Natural killer cell (primary cell): ENCODE measurements at places on chromosomes 3 and 15.

GRCh38 chr15:64324165-64324877 is 31.7 kb downstream of the CSNK1G1 start:
- DNase-seq: no peak
- H3K4me1 ChIP-seq: no peaks in the 10 kb centered on the region
- no peak overlapping the region for H3K27ac ChIP-seq
- no peak overlapping the region for H3K4me3 ChIP-seq

- H3K4me1 ChIP-seq: no peaks in the 10 kb centered on the region
- no peak overlapping the region for H3K27ac ChIP-seq
- H3K27me3 ChIP-seq: no peaks in the 10 kb centered on the region
- H3K4me3 ChIP-seq: no peak overlapping the region
- no peaks in the 10 kb centered on the region for H3K36me3 ChIP-seq
These were observed 3.6 kb upstream of the CLDN16 start for GRCh38 chr3:190384309-190384756.

DNA sequence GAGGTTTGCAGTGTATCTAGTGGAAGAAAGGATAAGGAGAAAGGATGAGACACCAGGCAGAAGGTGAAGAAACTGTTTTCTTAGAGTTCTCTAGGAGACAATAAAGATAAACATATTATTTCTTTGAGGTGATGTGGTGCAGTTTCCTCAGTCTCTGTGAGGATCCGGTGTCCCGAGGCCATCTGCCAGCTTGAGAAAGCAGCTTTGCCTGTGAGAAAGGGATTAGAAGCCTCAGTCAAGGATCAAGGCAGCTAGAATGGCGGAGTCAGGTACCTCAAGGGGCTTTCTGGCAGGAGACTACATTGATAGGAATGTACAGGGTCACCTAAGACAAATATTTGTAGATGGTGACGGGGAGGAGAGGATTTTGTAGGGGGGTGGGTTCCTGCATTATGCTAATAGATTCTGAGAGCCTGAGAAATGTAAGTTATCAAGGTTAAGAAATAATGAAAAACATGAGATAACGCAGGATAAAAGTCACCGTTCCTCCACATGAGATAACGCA is 103.9 kb upstream of the MB21D2 start:
- H3K27me3 ChIP-seq: no peaks in the 10 kb centered on the region
- no peaks in the 10 kb centered on the region for H3K4me1 ChIP-seq
- no peak for DNase-seq
- H3K27ac ChIP-seq: no peak overlapping the region
- no peak overlapping the region for H3K4me3 ChIP-seq

DNA sequence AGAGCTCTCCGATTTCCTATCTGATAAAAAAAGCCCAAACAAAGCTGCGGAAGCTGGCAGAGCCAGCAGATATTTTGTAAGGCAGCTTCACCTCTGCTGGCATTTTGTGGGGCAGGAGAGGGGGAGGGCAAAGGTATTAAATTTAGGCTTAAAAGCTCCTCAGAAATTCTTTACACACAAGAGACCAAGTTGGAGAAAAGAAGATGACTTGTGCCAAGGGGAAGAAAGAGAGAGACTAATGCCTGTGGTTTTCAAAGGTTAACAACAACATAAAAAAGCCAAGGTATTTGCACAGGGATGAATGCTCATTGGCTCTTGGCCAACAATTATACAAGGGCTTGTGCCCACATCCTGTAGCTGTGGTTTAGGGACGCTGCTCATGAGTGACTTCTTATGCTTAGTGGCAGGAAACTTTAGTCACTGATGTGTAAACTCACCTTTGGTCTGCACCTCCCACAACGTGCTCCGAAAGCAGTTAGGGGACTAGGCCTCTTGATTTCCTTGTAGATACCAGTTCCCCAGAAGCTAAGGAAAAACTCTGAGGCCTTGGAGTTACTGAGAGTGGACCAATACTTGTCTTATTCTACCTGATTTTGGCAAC is 152.9 kb downstream of the TPRG1 start:
- peaks cover 18% of the 10 kb centered on the region for H3K4me1 ChIP-seq
- no peaks in the 10 kb centered on the region for H3K27me3 ChIP-seq
- H3K27ac ChIP-seq: peak overlapping the region; percentile 39
- no peak overlapping the region for H3K4me3 ChIP-seq

GRCh38 chr3:45608885-45609284 is 14.3 kb downstream of the LIMD1 start:
- peaks cover 22% of the 10 kb centered on the region for H3K36me3 ChIP-seq
- H3K27ac ChIP-seq: no peak overlapping the region
- H3K27me3 ChIP-seq: no peaks in the 10 kb centered on the region
- H3K4me1 ChIP-seq: peaks cover 12% of the 10 kb centered on the region

- no peaks in the 10 kb centered on the region for H3K27me3 ChIP-seq
- DNase-seq: no peak
- peaks cover 2% of the 10 kb centered on the region for H3K36me3 ChIP-seq
These were observed 231.0 kb downstream of the ITPR1 start for GRCh38 chr3:4724051-4724629.

DNA sequence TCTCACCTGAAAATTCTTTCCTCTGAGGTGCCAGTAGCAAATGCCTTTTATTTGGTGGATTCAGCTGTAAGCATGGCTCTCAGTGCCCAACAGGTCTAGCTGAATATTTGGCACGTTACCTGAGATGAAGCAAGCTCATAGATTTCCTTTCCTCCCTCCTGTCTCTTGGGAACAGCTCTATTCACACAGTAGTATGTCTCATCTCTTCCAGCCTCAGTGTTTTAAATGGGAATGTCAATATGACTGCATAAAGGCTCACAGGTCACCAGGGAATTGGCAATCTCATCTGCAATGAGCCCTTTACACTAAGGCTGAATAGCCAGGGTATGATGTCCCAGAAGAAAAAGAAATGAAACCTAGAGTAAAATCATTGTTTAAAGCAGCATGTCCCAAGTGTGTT is 733.5 kb downstream of the NTRK3 start:
- no peak overlapping the region for H3K27ac ChIP-seq
- H3K4me1 ChIP-seq: no peaks in the 10 kb centered on the region
- no peaks in the 10 kb centered on the region for H3K36me3 ChIP-seq
- H3K27me3 ChIP-seq: no peaks in the 10 kb centered on the region
